Omental fat pad (tissue), 4 donors: ENCODE measurements at places on chromosomes 7 and 10. TPM values are rescaled to one million over a fixed set of nuclear protein-coding genes. Genes with fewer than 3 reads are reported as not detected.

Gene OLAH
- 4.0 TPM for total RNA-seq

GRCh38 chr10:14240253-14241189 is 90.2 kb downstream of the FRMD4A start:
- DNase-seq: no peak

DNA sequence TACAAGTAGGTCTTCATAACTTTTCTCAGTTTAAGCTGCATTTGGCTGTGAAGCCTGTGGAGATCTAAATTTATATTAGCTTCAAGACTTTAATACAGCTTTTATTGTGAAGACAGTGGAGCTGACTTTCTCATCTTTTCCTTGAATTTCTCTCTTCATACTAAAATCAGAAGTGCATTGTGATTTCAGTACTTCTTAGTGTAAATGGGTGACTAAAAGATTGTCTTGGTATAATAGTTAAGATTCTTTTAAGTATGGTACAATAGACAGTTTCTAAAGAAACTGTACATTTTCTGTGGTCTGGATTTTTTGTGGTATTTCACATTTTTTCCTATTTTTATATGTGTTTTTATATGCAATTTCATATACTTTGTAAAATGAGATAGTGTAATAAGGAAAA is 21.0 kb upstream of the DDX21 start:
- DNase-seq: no peak

GRCh38 chr7:82183634-82184033 is 259.9 kb downstream of the CACNA2D1 start:
- DNase-seq: no peak

DNA sequence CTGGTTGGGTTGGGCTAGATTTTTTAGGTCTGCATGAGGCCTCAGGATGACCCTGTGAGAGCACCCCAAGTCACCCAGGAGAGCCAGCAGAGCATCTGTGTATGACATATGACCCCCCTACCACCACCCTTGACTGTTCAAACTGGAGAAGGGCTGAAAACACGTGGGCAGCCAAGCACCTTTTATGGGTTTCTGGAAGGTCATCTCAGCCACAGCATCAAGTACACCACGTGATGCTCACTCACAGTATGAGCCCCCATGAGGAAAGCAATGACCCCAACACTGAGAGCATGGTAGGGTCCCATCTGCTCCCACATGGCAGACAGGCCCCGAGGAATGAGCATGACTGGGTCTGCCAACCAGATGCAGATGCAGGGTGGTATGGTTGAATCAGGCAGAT is 149.4 kb upstream of the GDF10 start:
- DNase-seq: no peak

DNA sequence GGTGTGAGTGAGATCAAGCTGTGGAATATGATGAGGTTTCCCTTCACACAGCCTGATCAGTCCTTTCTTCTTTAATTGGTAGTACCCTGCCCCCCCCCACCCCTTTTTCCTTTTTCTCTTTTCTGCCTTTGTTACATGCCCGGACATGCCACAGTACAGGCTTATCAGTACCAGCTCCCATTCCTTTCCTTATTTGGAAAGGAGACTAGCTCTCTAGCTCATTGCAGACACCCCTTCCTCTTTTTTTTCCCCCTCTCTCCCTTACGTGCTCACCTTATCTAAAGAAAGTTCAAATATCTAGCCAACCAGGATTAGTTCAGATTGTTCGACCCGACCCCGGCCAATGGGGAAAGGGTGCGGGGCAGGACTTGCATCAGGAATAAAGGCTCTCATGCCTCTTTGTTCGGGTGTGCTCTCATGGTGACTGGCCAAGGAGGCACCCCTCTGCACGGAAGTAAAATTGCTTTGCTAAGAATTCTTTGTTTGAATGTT is 230.4 kb downstream of the ACTR3B start:
- DNase-seq: no peak

GRCh38 chr10:12547301-12547771 is 198.0 kb downstream of the CAMK1D start:
- no peak for DNase-seq

DNA sequence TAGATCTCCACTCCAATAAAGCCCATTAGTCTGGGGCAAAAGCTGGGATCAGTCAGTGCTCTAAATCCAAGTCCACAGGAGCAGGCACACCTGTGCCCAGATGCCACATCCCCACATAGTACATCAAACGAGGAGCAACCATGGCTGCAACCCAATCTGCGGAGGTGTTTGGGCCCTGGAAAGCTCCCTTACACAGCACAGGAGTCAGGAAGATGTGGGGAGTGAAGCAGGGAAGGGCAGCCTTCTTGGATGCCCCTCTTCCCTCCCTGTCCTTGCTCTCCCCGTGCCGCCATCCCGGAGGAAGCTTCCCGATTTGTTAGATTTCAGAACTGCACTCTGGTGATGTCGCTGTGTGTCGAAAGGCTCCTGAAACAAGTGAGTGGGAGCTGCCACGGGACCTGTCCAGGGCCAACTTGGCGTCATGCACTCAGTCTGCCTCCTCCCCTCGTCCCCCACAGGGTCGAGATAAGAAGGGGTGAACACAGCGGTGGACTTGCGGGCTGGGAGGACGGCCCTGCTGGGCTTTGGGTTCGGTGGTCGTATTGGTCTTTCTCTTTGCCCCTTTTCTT is 230.6 kb upstream of the GRB10 start:
- DNase-seq: no peak

- DNase-seq: no peak
These were observed 28.9 kb upstream of the INHBA start for GRCh38 chr7:41731493-41732435.

DNA sequence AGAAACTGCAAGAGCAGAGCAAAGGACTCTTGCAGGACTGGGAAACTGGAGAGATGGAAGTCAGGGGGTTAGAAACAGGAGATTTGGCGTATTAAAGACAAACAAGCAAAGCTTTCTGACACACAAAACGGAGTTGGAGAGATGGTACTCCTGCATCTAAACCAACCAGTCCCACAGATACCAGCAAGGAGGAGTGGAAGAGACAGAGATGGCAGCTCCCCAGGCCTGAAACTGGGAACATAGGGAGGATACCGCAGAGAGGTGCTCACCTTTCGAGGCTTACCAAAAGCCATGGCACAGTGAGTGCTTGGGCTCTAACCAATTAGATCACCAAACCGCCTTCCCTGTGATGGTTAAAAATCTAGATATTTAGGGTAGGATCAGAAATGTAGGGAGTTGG is 4.8 kb upstream of the MBL2 start:
- no peak for DNase-seq

Gene LIPK
- not detected for total RNA-seq

GRCh38 chr10:69814251-69814650 is 12.5 kb downstream of the COL13A1 start:
- DNase-seq: no peak

DNA sequence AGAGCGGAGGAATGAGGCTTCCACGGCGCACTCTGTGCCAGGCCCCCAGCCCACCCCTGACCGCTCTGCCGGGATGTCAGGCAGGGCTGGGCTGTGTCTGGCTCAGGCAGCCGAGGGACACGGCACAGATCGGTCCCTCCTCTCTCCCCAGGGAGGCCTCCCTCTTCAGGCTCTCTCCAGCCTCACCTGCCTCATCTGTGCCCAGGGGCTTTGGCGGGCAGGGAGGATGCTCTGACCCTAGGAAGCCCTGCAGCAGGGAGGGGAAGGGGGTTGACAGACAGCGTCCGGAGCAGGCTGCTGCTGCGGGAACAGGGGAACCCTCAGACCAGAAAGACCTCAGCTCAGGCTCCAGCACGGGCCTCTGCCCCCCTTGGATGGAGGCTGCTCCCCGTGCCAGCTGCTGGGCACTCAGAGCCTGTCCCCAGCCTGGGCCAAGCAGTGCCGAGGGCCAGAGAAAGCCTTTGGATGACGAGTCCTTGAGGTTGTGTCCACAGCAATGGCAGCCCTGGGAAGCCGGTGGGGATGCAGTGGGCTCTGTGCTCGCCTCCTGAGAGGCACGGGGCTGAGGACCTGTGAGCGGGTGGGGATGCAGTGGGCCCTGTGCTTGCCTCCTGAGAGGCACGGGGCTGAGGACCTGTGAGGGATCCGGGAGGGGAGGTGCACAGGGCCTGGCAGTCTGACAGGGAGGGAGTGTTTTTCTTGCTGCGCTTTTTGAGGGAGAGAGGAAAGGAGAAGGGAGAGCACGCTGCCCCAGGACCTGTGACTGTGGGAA is 66.9 kb downstream of the FOXL3 start:
- DNase-seq: no peak

DNA sequence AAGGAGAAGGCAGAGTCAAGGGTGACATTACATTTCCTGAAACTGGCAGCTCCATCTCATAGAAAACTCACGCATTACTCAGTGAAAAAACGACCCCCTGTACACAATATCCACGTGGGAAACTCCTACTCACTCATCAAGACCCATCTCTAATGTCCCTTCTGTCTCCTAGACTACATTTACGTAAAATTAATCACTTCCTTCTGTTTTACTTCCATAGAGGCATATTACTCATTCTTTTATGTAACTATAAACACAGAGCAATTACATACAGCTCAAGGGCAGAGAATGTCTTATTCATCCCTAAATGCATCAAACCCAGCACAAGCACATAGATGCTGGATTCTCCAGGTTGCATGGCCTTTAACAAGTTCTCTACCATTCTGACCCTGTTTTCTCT is 281.8 kb downstream of the KCNMA1 start:
- DNase-seq: no peak

Gene STAMBPL1
- 14.4 TPM for total RNA-seq

Gene PTN
- total RNA-seq: 4.8 TPM

Gene ZNF853
- total RNA-seq: 4.4 TPM

Gene EFCAB10
- total RNA-seq: not detected

DNA sequence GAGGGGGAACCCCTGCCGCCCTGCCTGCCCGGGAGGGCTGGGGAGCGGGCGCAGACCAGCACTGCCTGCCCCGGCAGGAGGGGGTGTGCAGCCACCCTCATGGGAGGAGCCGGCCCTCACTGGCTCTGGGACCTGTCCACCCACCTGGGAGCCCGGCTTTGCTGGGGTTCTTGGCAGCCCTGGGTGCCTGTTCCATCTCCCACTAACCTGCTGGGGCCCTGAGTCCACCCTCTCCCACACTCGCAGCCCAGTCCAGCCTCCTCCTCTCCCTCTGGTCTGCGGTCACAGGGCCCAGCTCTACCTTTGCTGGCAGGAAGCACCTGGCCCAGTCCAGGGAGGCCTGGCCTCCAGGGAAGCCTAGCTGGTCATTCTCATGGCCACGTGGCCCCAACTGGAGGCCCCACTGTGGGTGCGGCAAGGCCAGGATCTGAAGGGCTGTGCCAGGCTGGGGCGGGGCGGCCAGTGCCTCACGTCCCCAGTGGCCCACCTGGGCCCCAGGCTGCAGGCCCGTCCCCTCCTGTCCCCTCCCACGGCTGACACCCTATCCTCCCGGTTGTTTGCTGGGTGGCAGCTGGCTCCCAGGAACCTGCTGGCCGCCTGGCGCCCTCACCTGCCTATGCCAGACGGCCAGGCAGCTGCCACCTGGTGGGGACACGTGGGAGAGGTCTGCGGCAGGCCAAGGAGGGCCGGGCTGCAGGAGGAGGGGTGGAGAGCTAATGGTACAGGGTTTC is at the start of gene TMEM184A:
Gene TMEM184A (minus strand): TSS at position 393 of the 731 bp plus-strand sequence. CDS start 721 bp downstream, outside the sequence.
- DNase-seq: no peak
